SW 1271 (cell line): ENCODE measurements at places on chromosomes 16 and 17.

DNA sequence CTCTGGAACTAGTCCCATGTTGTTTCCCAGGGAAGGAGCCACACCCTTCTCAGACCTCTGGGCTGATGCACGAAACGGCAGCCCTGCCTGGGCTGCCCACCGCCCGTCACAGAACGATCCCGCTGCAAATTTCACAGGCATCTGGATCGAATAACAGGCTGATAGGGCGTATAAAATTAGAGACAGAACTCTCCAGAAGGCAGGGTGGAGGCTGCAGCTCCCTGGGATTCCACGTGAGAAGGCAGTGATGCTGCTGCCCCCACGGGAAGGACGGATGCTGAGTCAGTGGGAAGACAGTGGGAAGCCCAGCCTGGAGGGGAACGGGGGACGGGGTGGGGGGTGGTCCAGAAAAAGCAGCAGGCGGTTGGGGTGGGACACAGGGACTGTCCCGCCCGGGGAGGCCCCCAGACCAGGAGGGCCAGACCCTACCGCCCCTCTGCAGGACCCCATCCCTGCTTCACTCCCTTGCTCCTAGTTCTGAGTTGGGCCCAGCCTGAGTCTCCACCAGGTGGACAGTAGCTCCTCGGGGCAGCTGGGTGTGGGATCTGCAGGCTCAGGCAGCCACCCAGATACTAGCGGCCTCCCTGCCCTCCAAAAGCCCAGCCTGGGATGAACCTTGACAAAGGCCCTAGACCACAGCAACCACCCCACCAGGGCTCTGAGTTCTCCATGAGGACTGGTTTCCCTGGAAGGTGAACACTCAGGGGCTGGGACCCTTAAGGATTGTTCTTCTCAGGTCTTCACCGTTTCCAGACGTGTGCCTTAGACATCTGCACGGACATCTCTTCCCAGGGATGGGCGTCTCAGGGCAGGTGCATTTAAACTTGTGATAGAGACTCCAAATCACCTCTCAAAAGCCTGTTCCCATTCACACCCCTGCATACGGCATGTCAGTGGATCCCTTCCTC lies 117.8 kb downstream of the METRNL start:
- DNase-seq, result no peak

GRCh38 chr17:72545766-72546165 lies 424.9 kb downstream of the SOX9 start:
- DNase-seq, result no peak

GRCh38 chr16:4320571-4321137 lies 4.8 kb downstream of the GLIS2 start:
- no peak for DNase-seq

- DNase-seq, result no peak
These were observed 140.3 kb upstream of the TBX2 start for GRCh38 chr17:61259360-61259759.

GRCh38 chr17:40462343-40463121 lies 19.3 kb downstream of the IGFBP4 start:
- DNase-seq, result no peak

GRCh38 chr16:64217789-64218535 lies 903.9 kb downstream of the CDH11 start:
- no peak for DNase-seq

- DNase-seq, result no peak
These were observed 57.4 kb upstream of the LGALS9 start for GRCh38 chr17:27573548-27573947.

DNA sequence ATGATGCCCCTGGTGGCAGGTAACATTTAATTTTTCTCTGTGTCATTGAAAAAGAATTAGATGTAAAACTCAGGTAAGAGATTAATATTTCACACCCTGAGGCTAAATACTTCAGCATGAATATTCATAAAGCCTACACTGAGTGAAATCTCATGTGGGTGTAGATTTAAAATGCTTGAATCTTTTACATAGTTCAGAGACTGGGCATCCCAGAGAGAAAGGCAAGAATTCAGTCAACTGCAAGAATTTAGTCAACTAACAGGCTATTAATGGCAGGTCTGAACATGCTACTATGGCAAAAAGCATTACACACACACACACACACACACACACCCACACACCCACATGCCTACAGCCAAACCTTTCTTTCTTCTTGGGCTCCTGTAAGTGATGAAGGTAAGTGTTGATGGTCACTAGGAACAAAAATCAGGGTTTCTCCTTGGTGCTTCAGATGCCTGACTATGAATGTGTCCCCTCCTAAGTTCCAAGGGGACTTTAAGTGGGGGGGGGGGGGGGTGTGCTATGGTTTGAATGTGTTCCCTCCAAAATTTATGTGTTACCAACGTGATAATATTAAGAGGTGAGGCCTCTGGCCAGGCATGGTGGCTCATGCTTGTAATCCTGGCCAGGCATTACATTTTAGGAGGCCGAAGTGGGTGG lies 63.7 kb upstream of the PSMD7 start:
- no peak for DNase-seq
